ENCODE measurements at places on chromosomes 6 and 20. TPM values are rescaled to one million over a fixed set of nuclear protein-coding genes. Genes with fewer than 3 reads are reported as not detected.
A peak's percentile ranks its signal among the peaks of the same experiment; 100 is the strongest.

DNA sequence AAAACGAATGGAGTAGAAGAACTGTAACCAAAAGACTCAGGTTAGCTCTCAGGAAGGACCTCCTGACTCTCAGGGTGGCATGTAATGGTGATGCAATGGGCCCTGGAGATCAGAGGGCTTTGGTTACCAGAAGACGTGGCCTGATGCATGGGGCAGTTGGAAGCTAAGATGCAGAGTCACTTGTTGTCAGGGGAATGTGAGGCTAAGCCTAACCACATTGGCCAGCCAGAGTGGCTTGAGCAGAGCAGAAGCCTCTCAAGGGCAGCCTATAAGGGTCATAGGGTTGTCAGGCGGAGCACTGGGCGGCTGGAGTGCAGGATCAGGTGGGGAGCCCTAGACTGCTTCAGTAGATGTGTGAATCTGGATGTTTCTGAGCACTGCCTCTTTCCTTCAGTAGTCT, 5.9 kb downstream of the CNBD2 start:
- DNase-seq, result no peak
- no peaks in the 10 kb centered on the region for H3K36me3 ChIP-seq
- no peaks in the 10 kb centered on the region for H3K27me3 ChIP-seq
- no peak overlapping the region for H3K27ac ChIP-seq
- no peaks in the 10 kb centered on the region for H3K4me1 ChIP-seq

GRCh38 chr6:11496152-11497060, 41.1 kb upstream of the TMEM170B start:
- H3K27ac ChIP-seq, result no peak overlapping the region
- no peak overlapping the region for H3K4me3 ChIP-seq
- H3K4me1 ChIP-seq, result no peaks in the 10 kb centered on the region

GRCh38 chr6:46638650-46639049, 14.0 kb downstream of the CYP39A1 start:
- peaks cover 11% of the 10 kb centered on the region for H3K4me1 ChIP-seq
- no peak overlapping the region for H3K4me3 ChIP-seq
- H3K27me3 ChIP-seq, result peaks cover 39% of the 10 kb centered on the region
- no peak for DNase-seq
- H3K27ac ChIP-seq, result no peak overlapping the region

GRCh38 chr6:43962458-43962857, 164.8 kb downstream of the MRPL14 start:
- peaks cover 31% of the 10 kb centered on the region for H3K27me3 ChIP-seq
- no peak overlapping the region for H3K27ac ChIP-seq
- no peak for DNase-seq

GRCh38 chr6:32216285-32216684, 7.6 kb downstream of the NOTCH4 start:
- DNase-seq, result no peak
- H3K27me3 ChIP-seq, result no peaks in the 10 kb centered on the region
- H3K4me1 ChIP-seq, result no peaks in the 10 kb centered on the region
- H3K36me3 ChIP-seq, result no peaks in the 10 kb centered on the region

Gene RAB23
- 2.2 TPM for total RNA-seq

- H3K36me3 ChIP-seq, result no peaks in the 10 kb centered on the region
- no peak overlapping the region for H3K4me3 ChIP-seq
- no peak overlapping the region for H3K27ac ChIP-seq
- peaks cover 39% of the 10 kb centered on the region for H3K4me1 ChIP-seq
These were observed 208.0 kb downstream of the GMDS start for GRCh38 chr6:2037237-2037926.

Gene WFDC5
- total RNA-seq, result not detected

DNA sequence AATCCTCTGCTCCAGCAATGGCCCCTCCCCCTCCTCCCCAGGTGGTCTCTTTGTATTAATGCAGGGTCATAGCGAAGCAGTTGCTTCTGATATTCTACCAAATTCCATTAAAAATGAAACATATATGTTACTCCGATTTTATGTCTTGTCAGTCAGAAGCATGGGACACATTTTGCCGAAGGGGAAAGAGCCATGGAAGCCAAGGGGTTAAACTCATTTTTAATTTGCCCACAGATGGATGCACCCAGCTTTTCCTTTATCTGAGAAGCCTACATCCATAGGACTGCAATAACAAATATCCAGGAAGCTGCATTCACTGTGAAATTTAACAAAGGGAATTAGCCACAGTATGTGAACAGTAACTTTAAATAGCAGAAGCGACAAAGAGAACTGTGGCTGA, 688.2 kb downstream of the QKI start:
- no peak overlapping the region for H3K27ac ChIP-seq
- no peaks in the 10 kb centered on the region for H3K36me3 ChIP-seq
- no peak overlapping the region for H3K4me3 ChIP-seq
- no peaks in the 10 kb centered on the region for H3K27me3 ChIP-seq

- H3K4me1 ChIP-seq, result peaks cover 60% of the 10 kb centered on the region
- H3K36me3 ChIP-seq, result peaks cover 14% of the 10 kb centered on the region
- peak overlapping the region; percentile 23 for H3K27ac ChIP-seq
- H3K27me3 ChIP-seq, result peaks cover 6% of the 10 kb centered on the region
- H3K4me3 ChIP-seq, result peak overlapping the region; percentile 84
- peak; percentile 45 for DNase-seq
These were observed 9.8 kb upstream of the ZBP1 start for GRCh38 chr20:57630061-57630460.

GRCh38 chr20:51799401-51799860, 2.9 kb downstream of the SALL4 start:
- H3K4me1 ChIP-seq, result peaks cover 5% of the 10 kb centered on the region
- no peak overlapping the region for H3K27ac ChIP-seq
- no peaks in the 10 kb centered on the region for H3K36me3 ChIP-seq
- peaks cover 67% of the 10 kb centered on the region for H3K27me3 ChIP-seq
- H3K4me3 ChIP-seq, result no peak overlapping the region

DNA sequence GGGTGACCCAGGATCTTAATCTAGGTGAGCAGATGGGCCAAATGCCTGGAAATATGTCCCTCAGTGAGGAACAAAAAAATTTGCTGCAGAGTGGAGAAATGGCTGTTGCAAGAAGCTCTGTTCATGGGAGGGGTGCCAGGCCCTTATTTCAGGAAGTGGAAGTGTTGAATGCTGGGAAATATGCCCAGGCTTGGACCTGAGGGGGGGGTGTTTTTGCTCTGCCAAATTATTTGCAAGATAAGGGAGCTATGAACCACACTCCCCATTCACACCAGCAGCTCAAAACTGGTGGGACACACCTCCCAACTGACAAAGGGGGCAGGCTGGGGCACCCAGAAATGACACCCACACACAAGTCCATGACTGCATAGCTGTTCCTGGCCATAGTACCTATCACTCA, 8.7 kb downstream of the CST4 start:
- no peaks in the 10 kb centered on the region for H3K4me1 ChIP-seq
- H3K4me3 ChIP-seq, result no peak overlapping the region
- no peaks in the 10 kb centered on the region for H3K36me3 ChIP-seq
- H3K27me3 ChIP-seq, result no peaks in the 10 kb centered on the region
- no peak for DNase-seq

DNA sequence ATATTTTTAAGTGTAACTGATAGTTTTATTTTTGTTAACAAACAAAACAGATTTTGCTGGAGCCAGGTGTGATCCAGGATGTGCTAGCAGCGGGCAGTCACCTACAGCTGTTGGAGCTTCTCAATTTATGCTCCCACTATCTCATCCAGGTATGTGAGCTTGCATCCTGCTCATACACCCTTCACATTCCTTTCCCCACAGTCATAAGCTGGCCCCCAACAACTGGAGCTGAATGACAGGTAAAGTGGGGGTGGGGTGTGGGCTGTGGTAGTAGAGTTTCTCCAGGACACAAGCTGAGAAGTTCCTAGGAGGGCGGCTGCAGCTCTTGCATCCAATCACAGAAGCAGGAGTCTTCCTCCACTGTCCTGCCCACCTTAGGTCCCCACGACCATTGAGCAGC, 140.1 kb downstream of the KLHL32 start:
- no peak for DNase-seq
- no peak overlapping the region for H3K27ac ChIP-seq
- H3K27me3 ChIP-seq, result peaks cover 5% of the 10 kb centered on the region
- no peaks in the 10 kb centered on the region for H3K36me3 ChIP-seq
- H3K4me3 ChIP-seq, result no peak overlapping the region

- H3K36me3 ChIP-seq, result no peaks in the 10 kb centered on the region
- no peak overlapping the region for H3K27ac ChIP-seq
- H3K27me3 ChIP-seq, result no peaks in the 10 kb centered on the region
- H3K4me1 ChIP-seq, result no peaks in the 10 kb centered on the region
These were observed 979.6 kb downstream of the TFAP2A start for GRCh38 chr6:9435281-9435680.

DNA sequence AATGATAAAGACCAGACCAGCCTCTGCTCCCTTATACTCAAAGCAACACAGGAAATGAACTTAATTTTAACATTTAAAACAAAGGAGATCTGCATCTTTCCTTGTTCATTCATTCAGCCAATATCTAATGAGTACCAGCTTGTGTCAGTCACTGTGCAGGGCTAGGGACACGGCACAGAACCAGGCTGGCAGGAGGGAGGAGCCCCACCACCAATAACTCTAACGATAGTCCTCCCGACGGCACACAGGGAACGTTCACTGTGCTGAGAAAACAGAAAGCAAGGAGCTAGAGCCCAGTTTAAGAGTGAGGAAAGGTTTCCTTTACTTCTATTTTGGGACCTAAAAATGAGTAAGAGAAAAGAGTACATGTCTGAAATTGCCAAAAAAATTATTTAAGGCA, 9.9 kb downstream of the ETV7 start:
- H3K4me3 ChIP-seq, result no peak overlapping the region
- H3K27me3 ChIP-seq, result no peaks in the 10 kb centered on the region
- H3K36me3 ChIP-seq, result no peaks in the 10 kb centered on the region
- no peak overlapping the region for H3K27ac ChIP-seq
- H3K4me1 ChIP-seq, result no peaks in the 10 kb centered on the region

DNA sequence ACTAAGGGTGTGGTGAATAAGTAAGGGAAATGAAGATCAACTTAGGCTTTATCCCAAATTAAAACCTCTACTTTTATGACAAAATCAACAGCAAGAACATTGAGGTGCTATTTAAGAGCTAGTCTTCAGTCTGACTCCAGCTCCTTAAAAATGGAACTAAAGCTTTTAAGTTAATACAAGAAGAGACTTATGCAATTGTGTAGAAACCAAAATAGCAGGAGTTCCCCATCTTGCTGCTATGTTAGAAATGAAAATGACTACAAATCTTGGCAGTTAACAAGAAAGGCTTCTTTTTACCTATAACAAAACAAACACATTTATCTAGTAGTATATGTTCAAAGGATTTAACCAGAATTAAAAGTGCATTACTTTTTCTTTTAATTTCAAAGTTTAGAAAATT, 25.7 kb downstream of the HMGN3 start:
- H3K36me3 ChIP-seq, result no peaks in the 10 kb centered on the region
- no peak overlapping the region for H3K4me3 ChIP-seq
- no peaks in the 10 kb centered on the region for H3K4me1 ChIP-seq
- H3K27me3 ChIP-seq, result no peaks in the 10 kb centered on the region
- DNase-seq, result no peak

DNA sequence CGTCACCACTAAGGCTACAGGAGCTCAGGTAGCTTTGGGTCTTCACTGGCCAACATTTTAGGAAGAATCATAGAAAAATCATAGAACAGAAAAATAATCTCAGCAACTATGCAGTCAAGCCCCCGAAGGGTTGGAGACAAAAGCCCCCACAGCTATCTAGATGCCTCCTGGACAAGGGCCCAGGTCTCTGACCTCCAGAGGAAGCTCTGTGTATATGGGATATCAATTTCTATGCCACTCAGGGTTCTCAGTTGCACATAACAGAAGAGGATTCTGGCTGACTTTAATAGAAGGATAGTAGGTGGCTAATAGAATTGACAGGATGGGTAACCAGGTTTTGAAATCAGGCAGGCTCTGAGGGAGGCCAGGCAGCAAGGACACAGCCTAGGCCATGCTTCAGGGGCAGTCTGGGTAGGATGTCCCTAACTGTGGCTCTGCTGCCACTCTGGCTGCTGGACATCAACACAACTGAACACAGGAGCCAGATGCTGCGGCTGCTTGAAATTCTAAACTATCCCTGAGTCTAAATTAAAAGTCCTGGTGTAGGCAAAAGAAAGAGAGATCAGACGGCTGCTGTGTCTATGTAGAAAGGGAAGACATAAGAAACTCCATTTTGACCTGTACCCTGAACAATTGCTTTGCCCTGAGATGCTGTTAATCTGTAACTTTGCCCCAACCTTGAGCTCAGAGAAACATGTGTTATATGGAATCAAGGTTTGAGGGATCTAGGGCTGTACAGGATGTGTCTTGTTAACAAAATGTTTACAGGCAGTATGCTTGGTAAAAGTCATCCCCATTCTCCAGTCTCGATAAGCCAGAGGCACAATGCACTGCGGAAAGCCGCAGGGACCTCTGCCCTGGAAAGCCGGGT, 65.6 kb downstream of the TRMT6 start:
- peaks cover 37% of the 10 kb centered on the region for H3K27me3 ChIP-seq
- peaks cover 9% of the 10 kb centered on the region for H3K4me1 ChIP-seq
- H3K36me3 ChIP-seq, result no peaks in the 10 kb centered on the region
- no peak overlapping the region for H3K4me3 ChIP-seq

Gene GGT7
- 23.1 TPM for total RNA-seq

DNA sequence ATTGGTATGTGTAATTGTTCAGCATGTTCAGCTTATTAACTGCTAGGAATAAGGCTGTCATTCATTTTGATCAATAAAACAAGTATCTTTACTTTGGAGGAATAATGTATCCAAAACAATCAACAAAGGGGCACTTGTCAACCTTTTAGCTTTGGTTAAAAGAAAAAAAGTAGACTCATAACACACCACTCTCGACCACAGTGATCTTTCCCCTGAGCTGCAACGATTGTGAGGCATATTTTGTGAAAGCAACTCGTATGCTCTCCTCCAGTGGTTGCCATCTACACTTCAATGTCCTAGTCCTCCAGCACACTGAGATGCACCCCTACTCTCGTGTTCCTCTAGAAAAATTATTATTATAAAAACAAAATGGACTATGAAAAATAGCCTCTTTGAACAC, 60.1 kb upstream of the PDE7B start:
- no peak overlapping the region for H3K4me3 ChIP-seq
- no peak for DNase-seq
- no peaks in the 10 kb centered on the region for H3K27me3 ChIP-seq
- H3K27ac ChIP-seq, result no peak overlapping the region
- H3K36me3 ChIP-seq, result no peaks in the 10 kb centered on the region
- H3K4me1 ChIP-seq, result no peaks in the 10 kb centered on the region
